ENCODE measurements at places on chromosomes 6 and 20.

GRCh38 chr6:67775333-67775732, 859.7 kb upstream of the ADGRB3 start:
- no peak for DNase-seq

DNA sequence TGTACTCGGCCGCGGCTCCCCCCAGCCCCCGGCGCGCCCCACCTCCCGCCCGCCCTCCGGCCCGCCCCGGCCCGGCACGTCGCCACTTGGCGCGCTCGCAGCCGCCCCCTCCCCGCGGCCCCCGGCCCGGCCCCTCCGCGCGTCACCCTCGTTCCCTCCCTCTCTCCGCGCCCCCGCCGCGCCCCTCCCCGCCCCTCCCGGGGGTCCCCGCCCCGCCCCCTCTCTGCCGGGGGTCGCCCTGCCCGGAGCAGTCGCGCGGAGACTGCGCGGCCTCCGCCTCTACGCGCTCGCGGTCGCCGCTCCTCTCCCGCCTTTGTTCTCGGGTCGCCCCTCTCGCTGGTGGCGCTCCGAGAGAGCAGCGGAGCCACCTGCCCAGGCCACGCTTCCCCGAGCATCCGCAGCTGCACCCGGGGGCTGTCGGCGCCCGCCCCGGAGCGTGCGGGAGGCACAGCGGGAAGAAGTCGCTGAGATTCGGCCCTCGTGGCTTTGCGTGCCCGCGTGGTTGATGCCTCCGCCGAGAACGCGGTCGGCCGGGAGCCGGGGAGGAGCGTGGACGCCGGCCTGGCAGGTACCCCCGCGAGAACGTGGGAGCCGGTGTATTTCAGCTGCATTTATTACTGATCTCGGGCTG, at the start of gene PHF10:
PHF10 (minus strand) TSS at position 7 of the 631 bp plus-strand sequence. CDS start 569 bp downstream, outside the sequence.
- DNase-seq = peak; percentile 65

DNA sequence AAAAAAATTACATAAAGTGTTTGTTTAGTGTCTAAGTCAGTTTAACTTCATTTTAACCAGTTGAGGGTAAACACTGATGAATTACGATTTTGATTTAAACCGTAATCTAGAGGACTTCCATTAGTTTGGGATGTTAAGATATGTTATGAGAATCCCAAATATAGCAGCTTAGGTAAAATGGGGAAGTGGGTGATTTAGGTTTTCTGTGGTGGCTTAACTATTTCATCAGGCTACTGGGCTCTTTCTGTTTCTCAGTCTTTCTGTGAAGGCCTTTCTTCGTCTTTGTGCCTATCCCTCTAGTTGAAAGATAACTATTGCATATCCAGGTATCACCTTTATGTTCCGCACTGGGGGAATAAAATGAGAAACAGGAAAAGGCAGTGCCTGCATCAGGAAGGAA, 27.9 kb downstream of the CENPW start:
- DNase-seq = no peak

DNA sequence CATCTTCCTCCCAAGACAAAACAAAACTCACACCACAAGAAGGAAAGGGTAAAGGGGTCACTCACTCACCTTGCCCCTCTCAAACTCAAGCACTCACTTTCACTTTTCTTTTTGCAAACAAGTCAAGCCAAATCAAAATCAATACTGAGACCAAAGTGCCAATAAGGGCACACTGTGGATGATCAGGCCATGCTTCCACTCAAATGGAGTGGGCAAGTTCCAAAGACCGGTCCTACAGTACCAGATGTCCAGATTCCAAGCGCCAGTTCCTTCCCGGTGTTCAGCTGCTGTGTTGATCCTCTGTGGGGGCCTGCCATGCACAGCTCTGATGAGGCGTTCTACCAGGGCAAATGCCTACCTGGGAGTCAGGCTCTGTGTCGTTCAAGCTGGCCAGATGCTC, 162.6 kb upstream of the GRIK2 start:
- DNase-seq = no peak

Data from activated CD4-positive, alpha-beta T cell treated with anti-CD3 and anti-CD28 coated beads, Interleukin-2, Interleukin-4, amounts not matched to agents 100 ng/mL and 50 ng/mL, durations not matched to agents 16 hours and 8 hours (primary cell).